ENCODE measurements at places on chromosomes 13 and 19.

DNA sequence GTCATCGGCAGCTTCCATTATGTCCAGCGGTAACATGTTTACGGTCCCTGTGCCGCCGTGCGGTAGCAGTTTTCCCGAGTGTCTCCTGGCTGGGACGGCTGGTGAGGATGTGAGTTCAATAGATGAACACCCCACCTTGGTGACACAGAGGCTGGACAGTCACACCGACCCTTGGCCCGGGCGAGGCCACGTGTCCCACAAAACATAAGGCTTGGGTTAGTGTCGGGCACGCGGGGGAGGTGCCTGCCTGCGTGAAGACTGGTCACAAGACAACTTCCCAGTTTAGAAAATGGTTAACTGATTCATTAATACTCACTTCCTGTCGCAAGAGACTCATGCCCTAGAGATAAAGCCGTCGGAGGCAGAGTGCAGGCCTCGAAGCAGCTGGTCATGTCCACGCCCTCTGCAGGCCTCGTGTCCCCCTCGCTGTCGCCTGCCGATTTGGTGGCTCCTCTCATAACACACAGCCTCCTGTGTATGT lies 17.2 kb downstream of the RASA3 start:
- no peak for DNase-seq

GRCh38 chr13:112653071-112653470 lies 36.8 kb upstream of the ATP11A start:
- DNase-seq = no peak

DNA sequence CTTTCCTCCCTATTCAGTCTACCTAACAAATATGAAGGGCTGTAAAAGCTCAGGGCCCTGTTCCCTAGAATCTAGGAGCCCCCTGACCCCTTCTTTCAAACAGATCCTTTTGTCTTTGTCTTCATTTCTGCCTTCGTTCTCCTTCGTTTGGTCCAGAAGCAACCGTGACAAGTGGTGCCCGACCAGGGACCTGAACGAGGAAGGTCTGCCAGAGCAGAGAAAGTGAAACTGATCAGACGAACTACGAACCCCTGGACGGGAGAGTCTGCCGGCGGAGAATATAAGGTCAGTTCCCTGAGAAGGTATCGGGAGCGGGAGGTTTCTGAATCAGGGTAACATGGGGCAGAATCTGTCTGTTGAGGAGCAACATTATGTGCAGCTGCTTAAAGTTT lies 751 bp downstream of the ERVK3-1 start:
- no peak for DNase-seq

DNA sequence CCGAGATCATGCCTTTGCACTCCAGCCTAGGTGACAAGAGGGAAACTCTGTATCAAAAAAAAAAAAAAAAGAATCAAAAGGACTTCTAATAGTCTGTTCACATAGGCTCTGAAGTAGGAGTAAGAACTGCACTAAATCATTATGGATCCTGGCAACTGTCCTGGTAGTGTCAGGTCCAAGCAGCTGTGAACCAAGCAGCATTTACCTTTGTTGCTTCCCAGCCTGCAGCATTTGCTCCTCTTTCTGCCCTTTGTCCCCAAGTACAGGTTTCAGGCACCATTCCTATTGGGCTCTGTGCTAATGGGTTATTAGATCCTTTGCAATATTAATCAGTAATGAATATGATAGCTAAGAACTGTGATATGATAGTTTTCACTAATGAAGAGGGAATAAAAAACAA lies 77.4 kb upstream of the NBEA start:
- no peak for DNase-seq

- DNase-seq = no peak
These were observed 361.6 kb upstream of the PCDH20 start for GRCh38 chr13:61777271-61777670.

GRCh38 chr19:57288373-57288772 lies 8.1 kb downstream of the ZNF460 start:
- DNase-seq = no peak

DNA sequence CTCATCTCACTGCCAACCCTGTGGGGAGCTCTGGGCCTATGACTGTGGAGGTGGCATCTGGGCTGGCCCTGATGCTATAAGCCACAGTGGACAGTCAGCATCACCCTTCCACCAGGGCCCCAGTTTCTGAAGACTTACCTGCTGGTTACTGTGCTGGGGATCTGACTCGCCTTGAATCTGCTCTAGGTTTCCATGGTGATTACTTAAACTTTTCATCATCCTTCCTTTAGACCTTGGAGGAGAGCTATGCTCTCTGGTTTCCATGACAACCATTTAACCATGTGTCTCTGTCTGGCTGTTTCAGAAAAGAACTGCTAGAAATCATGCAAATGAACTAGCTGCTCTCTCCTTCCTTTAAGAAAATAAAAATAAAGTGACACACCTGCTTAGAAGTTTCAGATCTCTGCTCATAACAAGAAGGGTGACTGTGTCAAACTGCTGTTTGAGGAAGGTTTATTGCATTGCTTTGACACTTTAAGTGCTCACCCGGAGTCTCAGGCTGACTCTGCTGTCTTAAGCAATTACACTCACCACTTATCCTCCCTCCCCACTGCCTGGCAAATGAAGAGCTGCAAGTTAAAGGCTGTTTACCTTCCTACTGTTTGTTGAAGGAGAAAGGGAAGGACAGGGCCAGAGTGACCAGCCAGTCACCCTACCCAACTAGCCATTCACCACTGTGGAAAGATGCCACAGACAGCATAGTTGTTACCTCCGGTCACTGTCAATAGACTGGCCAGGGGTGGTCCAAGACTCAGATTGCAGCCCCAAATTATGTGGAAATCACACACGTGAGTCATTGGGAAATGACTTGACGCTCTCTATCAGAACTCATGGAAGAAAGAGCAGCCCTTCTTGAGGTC lies 87.6 kb downstream of the HSPH1 start:
- DNase-seq = no peak

DNA sequence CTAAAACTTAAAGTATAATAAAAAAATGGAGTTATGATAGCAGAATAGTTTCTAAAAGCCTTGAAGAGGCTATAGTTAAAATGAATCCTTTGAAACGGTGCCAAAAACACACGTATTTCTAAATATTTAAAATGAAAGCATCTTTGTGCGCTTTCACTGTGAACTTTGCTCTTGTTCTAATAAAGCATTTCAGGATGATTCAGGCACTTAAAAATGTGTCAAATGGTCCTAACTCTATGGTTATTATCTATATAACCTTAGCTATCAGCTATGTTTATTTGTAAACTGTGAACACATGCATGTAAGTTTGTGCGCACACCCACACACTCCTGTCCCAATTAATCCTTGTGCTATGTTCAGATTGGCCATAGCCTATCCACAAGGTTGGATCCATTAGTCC lies 124.5 kb downstream of the FLT1 start:
- DNase-seq = no peak

DNA sequence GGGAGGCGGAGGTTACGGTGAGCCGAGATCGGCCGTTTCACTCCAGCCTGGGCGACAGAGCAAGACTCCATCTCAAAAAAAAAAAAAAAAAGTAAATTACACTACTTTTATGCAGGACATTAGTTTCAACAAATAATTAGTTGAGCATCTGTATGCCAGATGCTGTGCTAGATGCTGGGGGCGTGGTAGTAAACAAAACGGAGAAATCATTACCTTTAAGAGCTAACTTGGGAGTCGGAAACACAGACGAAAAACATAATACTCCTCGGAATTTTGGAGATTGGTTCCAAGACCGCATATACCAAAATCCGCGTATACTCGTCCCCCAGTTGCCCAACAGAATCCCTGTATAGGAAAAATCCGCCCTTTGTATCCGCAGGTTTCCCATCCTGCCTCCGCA lies 1.3 kb upstream of the DUS3L start:
- no peak for DNase-seq
